ENCODE measurements at places on chromosomes 12 and 14.
A peak's percentile ranks its signal among the peaks of the same experiment; 100 is the strongest.

GRCh38 chr12:51371295-51371953, 19.8 kb downstream of the GALNT6 start:
- peak; percentile 90 for DNase-seq

DNA sequence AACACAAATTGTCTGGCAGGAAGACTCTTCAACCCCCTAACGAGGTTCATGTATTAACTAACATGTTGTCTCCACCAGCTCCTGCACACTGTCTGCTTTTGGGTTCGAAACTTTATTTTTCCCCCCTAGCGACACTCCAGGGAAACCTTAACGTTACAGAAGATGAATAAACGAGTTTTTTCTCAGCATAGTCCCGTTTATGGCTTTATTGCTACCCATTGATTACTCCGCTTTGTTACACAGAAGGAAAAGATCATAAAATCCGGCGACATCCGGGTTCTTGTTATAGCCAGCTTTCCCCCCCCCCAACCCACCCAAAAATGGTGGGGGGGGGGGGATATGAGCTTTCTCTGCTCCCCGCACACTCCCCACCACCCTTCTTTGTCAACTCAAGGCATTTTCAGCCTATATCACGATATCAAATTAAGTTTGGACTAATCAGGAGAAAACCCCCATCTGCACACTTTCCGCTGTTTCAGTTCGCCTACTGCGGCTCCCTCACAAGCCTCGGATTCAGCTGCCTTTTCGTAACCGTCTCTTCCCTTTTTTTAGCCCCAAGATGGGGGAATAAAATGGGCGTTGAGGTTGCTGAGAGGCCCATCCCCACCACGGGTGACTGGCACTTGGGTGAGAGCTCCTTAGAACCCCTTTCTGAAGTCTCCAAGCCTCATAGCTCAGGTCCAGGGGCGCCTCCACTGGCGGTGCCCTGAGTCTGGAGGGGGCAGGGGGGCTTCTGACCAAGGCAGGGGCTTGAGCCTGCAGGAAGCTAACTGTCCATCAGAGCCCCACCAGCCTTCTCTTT, 1.4 kb upstream of the HOXC6 start:
- DNase-seq, result no peak

- DNase-seq, result no peak
Observed at GRCh38 chr12:121888083-121888477, 510 bp upstream of the PSMD9 start.

- DNase-seq, result no peak
Observed at GRCh38 chr12:29559198-29559597, 61.7 kb upstream of the OVCH1 start.

- no peak for DNase-seq
Observed at GRCh38 chr12:2292560-2292959, 239.8 kb downstream of the CACNA1C start.

DNA sequence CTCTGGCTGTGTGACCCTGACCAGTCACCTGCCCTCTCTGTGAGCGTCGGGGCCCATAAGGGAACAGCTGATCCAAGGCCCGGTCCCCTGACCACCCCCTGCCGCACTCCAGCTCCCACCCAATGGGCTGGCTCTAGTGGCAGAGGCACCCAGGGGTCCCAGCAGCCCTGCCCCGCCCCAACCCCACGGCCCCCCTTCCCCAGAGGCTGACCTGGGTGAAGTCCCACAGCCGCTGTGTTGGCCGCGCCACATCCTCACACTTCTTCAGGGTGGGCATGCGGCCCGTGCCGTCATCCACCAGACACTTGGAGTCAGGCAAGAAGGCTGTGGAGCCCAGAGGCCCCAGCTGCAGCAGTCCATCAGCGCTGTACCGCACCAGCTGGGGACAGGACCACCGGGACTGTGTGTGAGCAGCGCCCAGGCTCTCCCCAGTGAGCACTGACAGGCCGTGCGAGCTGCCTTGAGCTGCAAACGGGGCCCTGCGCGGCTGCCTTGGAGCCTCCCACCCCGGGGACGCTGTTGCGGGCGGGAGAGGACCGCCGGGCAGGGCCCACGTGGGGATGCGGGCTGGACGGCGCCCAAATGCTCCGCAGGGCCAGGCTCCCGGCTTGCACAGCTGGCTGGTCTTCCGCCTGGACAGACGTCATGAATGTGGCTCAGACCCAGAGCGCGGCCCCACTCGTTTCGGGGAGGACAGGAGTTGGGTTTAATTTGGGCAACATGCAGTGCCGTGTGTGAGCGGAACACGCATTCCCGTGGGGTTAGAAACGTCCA, 53.5 kb downstream of the NOC4L start:
- no peak for DNase-seq

- no peak for DNase-seq
Observed at GRCh38 chr12:114406316-114406983, 506 bp upstream of the TBX5 start.

DNA sequence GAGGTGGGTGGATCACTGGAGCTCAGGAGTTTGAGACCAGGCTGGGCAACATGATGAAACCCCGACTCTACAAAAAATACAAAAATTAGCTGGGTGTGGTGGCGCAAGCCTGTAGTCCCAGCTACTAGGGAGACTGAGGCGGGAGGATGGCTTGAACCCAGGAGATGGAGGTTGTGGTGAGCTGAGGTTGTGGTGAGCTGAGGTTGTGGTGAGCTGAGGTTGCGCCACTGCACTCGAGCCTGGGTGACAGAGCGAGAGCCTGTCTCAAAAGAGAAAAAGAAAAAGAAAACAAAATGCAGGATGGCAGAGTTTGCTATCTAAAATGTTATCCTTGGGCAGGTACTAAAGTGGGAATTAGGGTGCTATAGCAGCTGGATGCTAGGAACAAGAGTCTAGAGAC, 10.8 kb upstream of the GPRC5A start:
- DNase-seq, result no peak

DNA sequence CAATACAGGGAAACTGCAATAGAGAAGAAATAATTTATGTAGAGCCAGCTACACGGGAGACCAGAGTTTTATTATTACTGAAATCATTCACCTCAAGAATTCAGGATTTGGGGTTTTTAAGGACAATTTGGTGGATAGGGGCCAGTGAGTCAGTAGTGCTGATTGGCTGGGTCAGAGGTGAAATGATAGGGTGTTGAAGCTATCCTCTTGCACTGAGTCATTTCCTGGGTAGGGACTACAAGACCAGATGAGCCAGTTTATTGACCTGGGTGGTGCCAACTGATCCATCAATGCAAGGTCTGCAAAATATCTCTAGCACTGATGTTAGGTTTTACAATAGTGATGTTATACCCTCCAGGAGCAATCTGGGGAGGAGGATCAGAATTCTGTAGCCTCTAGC, 486.3 kb downstream of the LRIG3 start:
- DNase-seq, result no peak

DNA sequence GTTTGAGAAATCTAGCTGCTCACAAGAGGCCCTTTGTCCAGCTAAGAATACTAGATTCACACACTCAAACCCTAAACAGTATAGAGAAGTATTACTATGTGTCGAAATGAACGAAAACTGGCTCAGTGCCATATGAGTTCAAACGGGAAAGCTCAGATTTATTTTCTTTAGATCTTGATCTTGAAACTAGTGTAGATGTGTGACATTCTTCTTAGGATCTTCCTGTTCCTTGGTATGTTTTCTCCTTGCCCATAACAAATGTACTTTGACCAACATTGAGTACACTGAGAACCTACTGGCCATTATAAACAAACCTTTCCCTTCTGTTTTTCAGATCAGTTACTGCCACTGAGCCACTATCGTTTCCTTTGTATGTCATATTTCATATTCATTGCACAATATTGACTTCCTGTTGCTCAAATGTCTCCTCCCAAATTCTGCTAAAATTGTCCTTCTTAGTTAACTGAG, 21.3 kb downstream of the MYBPC1 start:
- no peak for DNase-seq

DNA sequence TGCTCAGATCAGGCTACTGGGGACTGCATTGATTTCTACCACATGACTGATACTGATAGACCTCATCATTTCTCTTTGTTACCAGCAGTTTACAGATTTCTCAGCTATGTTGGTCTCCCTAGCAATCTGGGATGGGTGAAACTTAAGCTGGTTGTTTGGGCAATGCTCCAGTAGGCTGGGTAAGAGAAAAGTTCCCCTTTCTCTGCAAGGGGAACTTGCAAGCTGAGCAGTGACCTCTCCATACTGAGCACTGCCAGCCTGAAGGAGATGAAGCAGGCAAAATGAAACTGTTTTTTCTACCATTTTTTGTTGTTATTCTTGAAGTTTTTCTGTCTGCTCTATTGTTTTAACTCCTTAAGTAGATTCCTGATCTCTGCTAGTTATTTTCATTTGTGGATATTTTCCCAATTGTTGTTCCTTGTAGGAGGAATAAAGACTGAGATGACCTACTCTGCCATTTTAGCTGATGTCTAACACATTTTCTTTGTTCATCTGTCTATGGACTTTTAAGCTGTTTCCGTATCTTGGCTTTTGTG, 1.3 kb upstream of the OR4M1 start:
- no peak for DNase-seq

- DNase-seq, result no peak
Observed at GRCh38 chr12:112946236-112947000, 8.1 kb downstream of the OAS3 start.

DNA sequence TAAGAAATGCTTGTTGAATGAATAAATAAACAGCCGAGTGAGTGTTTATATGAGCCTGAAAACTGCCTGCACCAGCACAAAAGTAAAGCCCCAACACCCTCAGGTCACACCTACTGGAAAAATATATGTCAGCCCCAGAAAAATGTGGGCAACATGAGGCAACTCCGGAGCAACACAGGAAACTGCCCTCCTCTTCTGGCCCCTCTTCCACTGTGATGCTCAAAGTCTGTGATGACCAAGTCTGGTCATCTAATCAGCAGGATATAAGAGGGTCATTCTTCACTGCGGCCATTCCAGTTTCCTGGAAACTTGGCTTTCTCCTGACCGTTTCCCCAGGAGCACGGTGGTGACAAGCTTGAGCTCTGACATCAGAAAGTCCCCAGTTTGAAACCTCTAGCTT, 159.6 kb upstream of the PZP start:
- DNase-seq, result no peak

DNA sequence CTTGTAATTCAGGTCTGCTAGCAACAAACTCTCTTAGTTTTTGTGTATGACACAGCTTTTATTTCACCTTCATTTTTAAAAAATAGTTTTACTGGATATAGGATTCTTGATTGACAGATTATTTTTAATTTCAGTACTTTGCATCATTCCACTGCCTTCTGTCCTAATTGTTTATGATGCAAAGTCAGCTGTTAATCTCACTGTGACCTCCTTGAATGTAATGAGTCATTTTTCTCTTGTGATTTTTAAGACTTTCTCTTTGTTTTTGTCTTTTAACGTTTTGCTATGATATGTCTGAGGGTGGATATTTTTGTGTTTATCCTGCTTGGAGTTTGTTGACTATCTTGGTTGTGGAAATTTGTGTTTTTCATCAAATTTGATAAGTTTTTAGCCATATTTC, 126.3 kb upstream of the FBXO33 start:
- DNase-seq, result no peak

GRCh38 chr12:52529417-52529816, 9.2 kb upstream of the KRT5 start:
- DNase-seq, result no peak

GRCh38 chr12:52044292-52044983, 6.8 kb upstream of the NR4A1 start:
- DNase-seq, result no peak

GRCh38 chr12:51033048-51033447, 6.9 kb upstream of the SLC11A2 start:
- DNase-seq, result no peak

- DNase-seq, result no peak
Observed at GRCh38 chr12:104966677-104967076, 8.6 kb upstream of the SLC41A2 start.

- DNase-seq, result no peak
Observed at GRCh38 chr12:99901181-99901580, 83.6 kb downstream of the ANKS1B start.
